ENCODE measurements at places on chromosomes 2 and 18.

- DNase-seq: no peak
Observed at GRCh38 chr2:104215269-104216161, 638.4 kb upstream of the POU3F3 start.

- DNase-seq: no peak
Observed at GRCh38 chr2:140882671-140883620, 1247.9 kb downstream of the LRP1B start.

DNA sequence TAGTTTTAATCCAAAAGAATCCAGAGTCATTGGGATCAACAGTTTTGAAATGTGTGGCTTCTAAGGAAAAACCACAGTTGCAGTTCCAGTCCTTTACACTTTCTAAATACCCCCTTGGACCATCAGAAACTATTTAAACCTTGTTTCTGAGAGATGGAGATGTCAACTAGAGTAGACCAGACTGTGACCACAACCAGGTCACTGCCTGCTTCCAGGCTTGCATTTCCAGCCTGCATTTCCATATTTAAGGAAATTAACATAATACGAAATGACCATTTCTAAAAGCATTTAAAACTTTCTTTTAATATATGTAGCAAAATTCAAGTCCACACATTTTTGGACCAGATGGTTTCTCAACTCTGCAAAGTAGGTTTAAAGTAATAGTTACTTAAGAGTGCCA, 38.4 kb downstream of the ADD2 start:
- DNase-seq: no peak

- DNase-seq: no peak
Observed at GRCh38 chr2:107588181-107588580, 238.5 kb upstream of the RGPD4 start.

- no peak for DNase-seq
Observed at GRCh38 chr2:38159597-38159996, 83.6 kb upstream of the CYP1B1 start.

- no peak for DNase-seq
Observed at GRCh38 chr2:128573116-128573515, 254.4 kb upstream of the HS6ST1 start.

DNA sequence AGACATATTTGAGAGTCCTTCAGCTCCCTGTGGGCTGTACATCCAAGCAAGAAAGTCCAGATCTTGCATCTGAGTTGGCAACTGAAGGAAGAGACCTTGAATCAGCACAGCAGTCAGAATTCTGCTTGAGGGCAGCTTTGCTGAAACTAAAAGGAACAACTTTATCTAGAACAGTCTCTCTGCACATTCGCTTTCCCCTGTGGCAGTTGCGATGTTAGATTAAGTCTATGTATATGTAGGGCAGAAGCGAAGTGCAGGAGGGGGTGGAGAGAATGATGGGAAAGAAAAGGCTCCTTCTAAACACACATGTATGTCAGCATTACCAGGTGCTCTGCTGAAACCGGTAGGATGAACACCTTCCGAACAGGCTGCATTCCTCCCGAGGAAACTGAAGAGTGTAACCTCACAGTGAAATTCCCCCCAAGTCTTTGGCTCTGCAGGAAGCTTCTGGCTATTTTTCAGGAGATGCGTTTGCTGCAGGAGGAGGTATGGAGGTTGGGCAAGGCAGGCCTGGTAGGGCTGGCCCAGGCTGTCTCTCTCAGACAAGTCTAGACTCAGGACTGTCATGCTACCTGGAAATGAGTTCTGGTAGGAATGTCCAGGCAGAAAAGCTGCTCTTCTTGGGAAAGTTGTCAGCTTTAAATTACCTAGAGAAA, 70.0 kb upstream of the ATL2 start:
- DNase-seq: no peak

Data from T-helper 1 cell (primary cell).